8988T (cell line): ENCODE measurements at places on chromosomes 2 and 18.

DNA sequence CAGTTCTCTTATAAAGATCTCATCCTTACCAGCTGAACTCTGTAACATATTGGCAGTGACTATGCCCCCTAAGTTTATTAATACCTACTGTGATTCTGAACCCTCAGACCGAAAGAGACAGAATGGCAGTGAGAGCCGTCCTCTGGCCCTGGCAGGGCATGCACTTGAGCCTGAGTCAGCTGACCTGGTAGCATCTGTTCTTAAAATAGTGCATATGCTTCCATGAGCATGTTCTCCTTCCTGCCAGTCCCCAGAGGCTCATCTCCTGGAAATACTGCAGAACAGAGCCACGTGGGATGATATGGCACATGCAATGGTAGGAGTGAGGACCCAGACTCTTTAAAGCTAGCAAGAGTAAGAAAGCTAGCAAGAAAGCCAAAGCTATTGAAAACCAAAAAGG, 59.0 kb downstream of the RASGRP3 start:
- no peak for DNase-seq

DNA sequence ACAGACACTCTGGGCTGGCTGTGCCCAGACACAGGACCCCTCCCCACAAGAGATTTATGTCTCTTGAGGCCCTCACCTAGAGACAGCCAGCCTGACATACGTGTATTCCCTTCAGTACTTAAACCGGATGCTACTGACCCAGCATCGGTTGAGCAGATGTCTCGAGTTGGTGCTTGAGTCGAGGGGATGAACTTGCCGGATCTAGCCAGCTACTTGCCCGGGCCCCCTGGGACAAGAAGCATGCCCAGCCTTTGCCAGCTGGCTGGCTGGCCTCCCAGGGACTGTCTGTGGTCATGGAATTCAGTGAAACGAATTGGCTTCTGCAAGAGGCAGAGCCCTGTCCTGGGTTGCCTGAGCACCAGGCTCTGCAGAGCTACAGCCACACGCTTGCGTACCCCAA, 36.0 kb downstream of the DNMT3A start:
- DNase-seq, result no peak

GRCh38 chr2:233451950-233452349, 97.7 kb downstream of the DGKD start:
- DNase-seq, result no peak

- DNase-seq, result no peak
These were observed 160.7 kb upstream of the DTNA start for GRCh38 chr18:34549367-34549766.

GRCh38 chr2:63899639-63900038, 57.9 kb downstream of the UGP2 start:
- DNase-seq, result no peak

- DNase-seq, result no peak
These were observed 413.5 kb downstream of the TXNL1 start for GRCh38 chr18:56224669-56225561.

DNA sequence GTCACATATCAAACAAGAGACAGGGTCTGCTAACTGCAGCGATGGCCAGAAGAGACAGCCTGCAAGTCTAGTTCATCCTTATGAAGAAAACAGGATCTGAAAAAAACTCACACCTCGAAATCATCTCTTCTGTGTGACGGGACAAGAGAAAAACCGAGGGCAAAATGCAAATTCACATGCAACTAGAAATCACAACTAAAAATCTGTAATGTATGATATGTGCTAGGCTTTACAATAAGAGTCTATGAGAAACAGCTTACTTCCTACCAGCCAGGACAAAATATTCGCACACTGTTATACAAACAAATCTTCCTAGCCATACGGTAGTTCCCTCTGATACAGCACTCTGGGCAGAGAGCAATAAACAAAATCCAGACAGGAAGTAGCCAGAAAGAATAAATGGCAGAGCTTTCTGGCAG, 48.8 kb downstream of the ANKRD44 start:
- no peak for DNase-seq

GRCh38 chr2:216589791-216590190, 43.4 kb upstream of the IGFBP2 start:
- no peak for DNase-seq

- no peak for DNase-seq
These were observed 54.3 kb downstream of the DGKD start for GRCh38 chr2:233408366-233409285.

- no peak for DNase-seq
These were observed 1.1 kb downstream of the COLEC11 start for GRCh38 chr2:3595985-3596384.

DNA sequence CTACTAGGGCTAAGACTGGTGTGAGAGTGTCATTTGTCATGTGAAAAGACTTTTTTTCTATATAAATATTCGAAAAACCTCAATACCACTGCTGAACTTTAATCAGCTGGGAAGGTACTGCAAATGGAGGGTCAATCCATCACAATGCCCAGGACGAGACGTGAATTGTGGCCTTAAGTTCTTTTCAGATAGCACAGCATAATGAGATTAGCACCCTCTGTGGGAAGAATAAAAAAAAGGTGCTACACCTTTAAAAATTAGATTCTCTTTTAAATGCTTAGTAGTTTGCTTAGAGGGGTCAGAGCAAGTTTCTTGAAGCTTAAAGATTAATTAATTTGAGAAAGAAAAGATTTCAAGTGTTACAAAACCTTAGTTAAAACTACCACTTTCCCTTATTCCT, 5.6 kb downstream of the LRRTM1 start:
- no peak for DNase-seq

DNA sequence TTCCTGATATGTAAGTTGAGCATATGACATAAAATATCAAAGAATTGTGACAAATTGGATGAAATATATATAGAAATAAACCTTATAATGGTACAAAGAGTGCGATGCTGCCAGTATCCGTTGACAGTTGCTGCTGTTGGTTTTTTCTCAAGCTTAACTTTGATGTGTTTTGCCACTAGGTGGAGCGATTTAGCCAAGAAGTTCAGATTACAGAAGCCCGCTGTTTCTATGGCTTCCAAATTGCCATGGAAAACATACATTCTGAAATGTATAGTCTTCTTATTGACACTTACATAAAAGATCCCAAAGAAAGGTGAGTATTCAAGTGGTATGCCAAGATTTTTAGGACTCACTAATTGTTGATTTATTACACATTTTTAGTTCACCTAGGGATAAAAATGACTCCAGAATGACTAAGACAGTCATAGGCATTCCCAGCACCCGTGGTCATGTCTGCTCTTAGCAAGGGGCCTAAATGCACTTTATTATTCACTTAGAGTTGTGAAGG, 2.1 kb downstream of the RRM2 start:
- DNase-seq, result no peak

GRCh38 chr18:44325903-44326635, 354.6 kb upstream of the SETBP1 start:
- no peak for DNase-seq

GRCh38 chr2:154133823-154134222, 262.1 kb downstream of the GALNT13 start:
- no peak for DNase-seq

GRCh38 chr2:85168942-85169341, 35.8 kb downstream of the TCF7L1 start:
- no peak for DNase-seq

DNA sequence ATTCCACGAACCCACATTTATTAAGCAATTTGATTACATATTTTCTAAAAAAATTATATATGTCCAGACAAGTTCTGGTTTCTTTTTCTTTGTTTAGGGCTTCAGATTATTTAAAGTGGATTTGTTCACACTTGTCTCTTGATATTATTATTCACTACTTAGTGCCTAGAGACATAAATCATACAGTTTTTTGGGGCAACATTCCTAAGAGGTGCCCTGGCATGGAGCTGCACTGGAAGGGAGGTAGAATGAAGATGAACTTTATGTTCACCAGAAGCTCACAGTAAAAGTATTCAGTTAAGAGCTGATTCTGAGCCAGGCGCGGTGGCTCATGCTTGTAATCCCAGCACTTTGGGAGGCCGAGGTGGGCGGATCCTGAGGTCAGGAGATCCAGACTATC, 762.7 kb upstream of the TMEFF2 start:
- no peak for DNase-seq

- no peak for DNase-seq
These were observed 1.1 kb downstream of the SEPTIN2 start for GRCh38 chr2:241316825-241317224.

DNA sequence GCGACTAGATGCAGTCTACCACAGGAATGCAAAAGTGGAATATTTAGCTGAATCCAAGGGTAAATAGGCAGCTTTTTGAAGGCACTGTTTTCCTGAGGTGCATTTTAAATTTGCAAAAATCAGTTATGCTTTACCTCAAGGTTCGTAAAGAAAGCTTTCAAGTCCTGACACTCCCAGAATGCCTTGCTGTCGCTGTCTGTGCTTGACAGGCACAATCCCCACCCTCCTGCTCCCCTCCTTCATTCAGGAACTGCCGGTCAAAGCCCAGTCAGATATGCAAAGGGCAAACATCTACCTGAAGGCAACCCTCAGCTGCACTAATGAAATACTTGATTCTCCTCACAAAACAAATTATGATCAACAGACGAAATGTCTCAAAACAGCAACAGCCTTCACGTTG, 97.4 kb upstream of the DDX18 start:
- DNase-seq, result no peak

- DNase-seq, result no peak
These were observed 104.6 kb upstream of the TEX51 start for GRCh38 chr2:126793885-126794613.

GRCh38 chr2:239895116-239895515, 130.0 kb downstream of the NDUFA10 start:
- DNase-seq, result no peak

- DNase-seq, result no peak
These were observed 31.4 kb upstream of the IGFBP2 start for GRCh38 chr2:216601632-216602409.

DNA sequence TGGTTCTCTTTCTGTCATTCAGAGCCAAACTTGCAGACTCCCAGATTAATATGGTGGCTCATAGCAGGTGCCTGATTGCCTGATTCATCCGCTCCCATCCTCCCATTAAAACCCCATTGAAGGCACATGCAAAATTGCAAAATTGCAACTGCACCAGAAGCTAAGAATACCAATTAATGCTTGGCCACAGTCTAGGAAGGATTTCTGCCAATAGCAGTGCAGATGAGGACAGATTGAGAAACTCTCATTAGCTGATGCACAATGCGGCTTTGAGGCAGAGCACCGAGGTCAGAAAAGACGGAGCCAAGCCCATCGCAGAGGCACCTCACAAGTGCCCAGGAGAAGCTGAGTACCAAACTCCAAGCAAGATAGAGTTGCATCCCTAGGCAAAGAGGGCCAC, 172.8 kb downstream of the ARL4C start:
- no peak for DNase-seq

- DNase-seq, result no peak
These were observed 178.7 kb downstream of the ALK start for GRCh38 chr2:29742656-29743055.

- DNase-seq, result no peak
These were observed 24.4 kb downstream of the GBX2 start for GRCh38 chr2:236143811-236144210.

GRCh38 chr2:193966590-193966989, 1690.4 kb upstream of the SLC39A10 start:
- no peak for DNase-seq
